A549 treated with GW870086 at 1 μM for 4 hours (cell line): ENCODE measurements at places on chromosomes 4 and X. TPM values are rescaled to one million over a fixed set of nuclear protein-coding genes. Genes with fewer than 3 reads are reported as not detected.

The BEX2 gene
- 7.0 to 13.7 TPM (median 10.2 TPM) in 5 replicates for total RNA-seq

The PGAM4 gene
- 0.35 to 0.55 TPM (median 0.44 TPM) in 4 of 5 replicates, not detected in the other for total RNA-seq

The ANKRD50 gene
- total RNA-seq, result 3.1 to 5.9 TPM (median 5.6 TPM) in 5 replicates

The PCSK1N gene
- 25.1 to 49.0 TPM (median 43.6 TPM) in 5 replicates for total RNA-seq

The BMX gene
- not detected in 5 replicates for total RNA-seq

The PPP2R3B gene
- 18.2 to 25.4 TPM (median 23.0 TPM) in 5 replicates for total RNA-seq

The ADGRG2 gene
- total RNA-seq, result 8.4 to 11.0 TPM (median 10.6 TPM) in 5 replicates

The TIMM8A gene
- 26.9 to 32.5 TPM (median 30.7 TPM) in 5 replicates for total RNA-seq

The RASL11B gene
- total RNA-seq, result 0.08 to 0.11 TPM in 2 of 5 replicates, not detected in the others

The PFKFB1 gene
- 0.16 TPM in 1 of 5 replicates, not detected in the others for total RNA-seq

The SERPINA7 gene
- total RNA-seq, result not detected in 5 replicates

The DUSP21 gene
- not detected in 5 replicates for total RNA-seq

The NEIL3 gene
- 8.7 to 11.2 TPM (median 9.6 TPM) in 5 replicates for total RNA-seq

The CLDN34 gene
- not detected in 5 replicates for total RNA-seq

The IL9R gene
- 0.14 to 0.34 TPM (median 0.19 TPM) in 5 replicates for total RNA-seq

The PRPS1 gene
- 99.7 to 105 TPM (median 101 TPM) in 5 replicates for total RNA-seq

The SPP1 gene
- total RNA-seq, result 152 to 194 TPM (median 161 TPM) in 5 replicates

The PLRG1 gene
- 54.9 to 58.5 TPM (median 56.3 TPM) in 5 replicates for total RNA-seq

The MAGEA3 gene
- 2.6 to 4.7 TPM (median 3.8 TPM) in 5 replicates for total RNA-seq

The C4orf51 gene
- not detected in 5 replicates for total RNA-seq

The EDA gene
- total RNA-seq, result 0.40 to 0.62 TPM (median 0.41 TPM) in 5 replicates

The CXCL1 gene
- total RNA-seq, result 8.2 to 9.5 TPM (median 9.2 TPM) in 5 replicates

The XK gene
- total RNA-seq, result 0.31 to 0.51 TPM (median 0.46 TPM) in 5 replicates

The SRPX gene
- total RNA-seq, result 7.3 to 8.4 TPM (median 7.9 TPM) in 5 replicates

The NWD2 gene
- total RNA-seq, result not detected in 5 replicates

The FBXL5 gene
- total RNA-seq, result 29.4 to 32.9 TPM (median 30.7 TPM) in 5 replicates

The OTC gene
- total RNA-seq, result not detected in 5 replicates

The DRD5 gene
- total RNA-seq, result not detected in 5 replicates

The PDZD11 gene
- total RNA-seq, result 88.8 to 111 TPM (median 94.4 TPM) in 5 replicates

The CYBB gene
- total RNA-seq, result 0.02 to 0.03 TPM (median 0.02 TPM) in 3 of 5 replicates, not detected in the others

The UGT2B15 gene
- 0.06 to 0.17 TPM (median 0.09 TPM) in 3 of 5 replicates, not detected in the others for total RNA-seq

The TIGD4 gene
- 0.13 to 0.24 TPM (median 0.16 TPM) in 4 of 5 replicates, not detected in the other for total RNA-seq

The COL25A1 gene
- not detected in 5 replicates for total RNA-seq

The TRIM61 gene
- not detected in 5 replicates for total RNA-seq

The NPY1R gene
- 0.06 to 0.28 TPM (median 0.19 TPM) in 4 of 5 replicates, not detected in the other for total RNA-seq

The SLC16A2 gene
- total RNA-seq, result 20.1 to 23.8 TPM (median 22.7 TPM) in 5 replicates

The BRS3 gene
- not detected in 5 replicates for total RNA-seq

The STAP1 gene
- total RNA-seq, result not detected in 5 replicates

The SPANXB1 gene
- total RNA-seq, result 2.0 to 2.7 TPM (median 2.3 TPM) in 5 replicates

The SRPK3 gene
- not detected in 5 replicates for total RNA-seq

The CLDN22 gene
- total RNA-seq, result not detected in 5 replicates

The SEPTIN6 gene
- 9.6 to 11.2 TPM (median 10.4 TPM) in 5 replicates for total RNA-seq

The TXLNG gene
- total RNA-seq, result 12.9 to 16.1 TPM (median 14.5 TPM) in 5 replicates

The LONRF3 gene
- 2.8 to 3.6 TPM (median 3.3 TPM) in 5 replicates for total RNA-seq

The TCP11X2 gene
- not detected in 5 replicates for total RNA-seq

The FOXP3 gene
- 0.12 to 0.15 TPM (median 0.14 TPM) in 3 of 5 replicates, not detected in the others for total RNA-seq
